ENCODE measurements at places on chromosomes 12 and 14. TPM values are rescaled to one million over a fixed set of nuclear protein-coding genes. Genes with fewer than 3 reads are reported as not detected.

DNA sequence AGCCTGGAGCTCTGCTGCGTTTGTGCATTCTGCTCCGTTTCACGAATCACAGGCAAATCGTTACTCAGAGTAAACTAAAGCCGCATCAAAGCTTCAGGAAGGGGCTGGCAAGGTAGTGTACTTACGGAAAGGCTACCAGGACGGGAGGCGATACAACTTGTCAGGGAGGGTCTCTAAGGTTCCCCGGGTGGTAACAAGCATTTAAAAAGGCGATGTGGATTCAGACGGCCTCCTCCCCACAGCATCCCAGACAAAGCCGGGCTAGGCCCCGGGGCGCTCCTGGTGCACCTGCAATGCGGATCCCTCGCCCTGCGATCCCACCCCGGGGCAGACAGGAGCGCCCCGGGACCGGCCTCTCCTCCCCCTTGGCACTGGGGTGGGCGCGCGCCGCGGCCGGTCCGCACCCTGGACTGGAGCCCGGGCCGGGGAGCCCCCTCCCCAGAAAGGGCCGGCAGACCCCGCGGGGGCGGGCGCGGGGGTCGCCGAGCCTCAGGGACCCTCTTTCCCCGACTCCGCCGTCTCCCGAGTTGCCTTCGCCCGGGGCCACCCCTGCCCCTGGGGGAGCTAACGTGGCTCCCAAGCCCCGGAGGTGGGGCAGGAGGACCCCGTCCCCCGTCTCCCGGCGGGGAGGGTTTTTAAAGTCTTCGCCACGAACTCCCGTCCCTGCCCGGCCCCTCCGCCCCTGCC is 718 bp downstream of the CCDC92 start:
- peak overlapping the region; percentile 98 for H3K4me3 ChIP-seq
- peaks cover 29% of the 10 kb centered on the region for H3K4me1 ChIP-seq
- no peaks in the 10 kb centered on the region for H3K27me3 ChIP-seq
- DNase-seq, result peak; percentile 32
- peak overlapping the region; percentile 97 for H3K27ac ChIP-seq
- H3K36me3 ChIP-seq, result peaks cover 21% of the 10 kb centered on the region

DNA sequence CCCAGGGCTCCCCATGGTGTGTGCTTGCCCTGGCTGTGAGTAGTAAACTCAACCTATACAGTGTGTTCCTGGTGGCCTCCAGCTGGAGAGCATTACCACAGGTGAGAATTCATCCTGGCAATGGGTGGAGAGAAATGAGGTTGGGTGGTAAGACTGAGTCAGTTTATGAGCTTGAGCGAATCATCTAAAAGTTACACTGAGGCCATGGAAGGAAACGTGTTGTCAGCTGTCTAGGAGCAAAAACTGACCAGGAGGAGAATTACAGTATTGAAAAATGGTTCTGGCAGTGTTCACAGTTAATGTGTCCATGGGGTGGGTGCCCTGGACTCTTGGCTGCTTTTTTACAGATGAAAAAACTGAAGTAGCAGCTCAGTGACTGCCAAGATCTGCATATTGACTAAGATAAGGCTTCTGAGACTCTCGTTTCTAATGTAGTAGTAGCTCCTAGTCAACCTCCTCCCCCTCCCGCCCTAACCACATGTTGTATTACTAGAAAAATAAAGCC is 202.0 kb upstream of the AMIGO2 start:
- no peak for DNase-seq
- H3K27me3 ChIP-seq, result no peaks in the 10 kb centered on the region
- H3K4me1 ChIP-seq, result peaks cover 6% of the 10 kb centered on the region
- no peak overlapping the region for H3K27ac ChIP-seq
- no peaks in the 10 kb centered on the region for H3K36me3 ChIP-seq
- H3K4me3 ChIP-seq, result no peak overlapping the region

DNA sequence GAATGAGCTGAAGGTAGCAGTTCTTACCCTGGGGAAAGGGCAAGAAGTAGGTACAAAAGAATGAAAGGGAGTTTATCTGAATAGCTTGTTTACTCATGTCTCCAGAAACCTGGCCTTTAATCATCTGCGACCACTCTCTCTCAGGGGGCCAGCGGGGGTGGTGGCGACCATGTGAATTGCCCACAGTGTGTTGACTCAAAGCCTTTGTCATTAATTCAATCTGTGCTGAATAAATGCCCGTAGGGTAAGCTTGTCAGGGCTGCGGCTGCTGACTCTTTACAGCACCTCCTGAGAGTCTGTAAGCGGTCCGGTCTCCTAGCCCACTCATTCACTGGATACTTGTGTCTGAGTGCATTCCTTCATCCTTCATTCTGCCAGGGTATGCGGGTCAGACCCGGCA is 874.4 kb downstream of the SLC6A15 start:
- no peak for DNase-seq
- H3K4me1 ChIP-seq, result no peaks in the 10 kb centered on the region
- H3K36me3 ChIP-seq, result no peaks in the 10 kb centered on the region
- H3K27ac ChIP-seq, result no peak overlapping the region
- H3K27me3 ChIP-seq, result no peaks in the 10 kb centered on the region

GRCh38 chr14:74648601-74649000 is 36.6 kb upstream of the LTBP2 start:
- H3K4me1 ChIP-seq, result peaks cover 4% of the 10 kb centered on the region
- no peaks in the 10 kb centered on the region for H3K27me3 ChIP-seq
- no peak for DNase-seq
- no peak overlapping the region for H3K4me3 ChIP-seq
- H3K36me3 ChIP-seq, result no peaks in the 10 kb centered on the region

DNA sequence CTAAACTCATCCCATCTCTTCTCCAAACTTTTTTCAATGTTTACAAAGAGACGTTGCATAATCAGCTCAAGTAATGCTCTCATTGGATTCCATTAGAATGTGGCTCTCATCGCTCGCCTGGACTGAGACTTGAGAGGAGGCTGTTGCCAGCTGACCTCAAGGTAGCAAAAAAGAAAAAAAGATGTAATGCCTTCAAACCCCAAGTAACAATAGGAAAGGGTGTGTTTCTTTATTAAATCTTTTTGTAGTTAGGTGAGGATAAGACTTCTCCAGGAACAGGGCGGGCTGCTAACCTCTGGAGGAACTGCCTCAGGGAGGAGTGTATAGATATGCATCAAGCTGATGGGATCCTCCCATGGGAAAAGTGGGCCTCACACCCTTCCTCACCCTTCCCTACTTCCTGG is 956 bp upstream of the PTHLH start:
- no peak overlapping the region for H3K27ac ChIP-seq
- H3K4me1 ChIP-seq, result peaks cover 35% of the 10 kb centered on the region
- no peak overlapping the region for H3K4me3 ChIP-seq
- peaks cover 51% of the 10 kb centered on the region for H3K27me3 ChIP-seq

DNA sequence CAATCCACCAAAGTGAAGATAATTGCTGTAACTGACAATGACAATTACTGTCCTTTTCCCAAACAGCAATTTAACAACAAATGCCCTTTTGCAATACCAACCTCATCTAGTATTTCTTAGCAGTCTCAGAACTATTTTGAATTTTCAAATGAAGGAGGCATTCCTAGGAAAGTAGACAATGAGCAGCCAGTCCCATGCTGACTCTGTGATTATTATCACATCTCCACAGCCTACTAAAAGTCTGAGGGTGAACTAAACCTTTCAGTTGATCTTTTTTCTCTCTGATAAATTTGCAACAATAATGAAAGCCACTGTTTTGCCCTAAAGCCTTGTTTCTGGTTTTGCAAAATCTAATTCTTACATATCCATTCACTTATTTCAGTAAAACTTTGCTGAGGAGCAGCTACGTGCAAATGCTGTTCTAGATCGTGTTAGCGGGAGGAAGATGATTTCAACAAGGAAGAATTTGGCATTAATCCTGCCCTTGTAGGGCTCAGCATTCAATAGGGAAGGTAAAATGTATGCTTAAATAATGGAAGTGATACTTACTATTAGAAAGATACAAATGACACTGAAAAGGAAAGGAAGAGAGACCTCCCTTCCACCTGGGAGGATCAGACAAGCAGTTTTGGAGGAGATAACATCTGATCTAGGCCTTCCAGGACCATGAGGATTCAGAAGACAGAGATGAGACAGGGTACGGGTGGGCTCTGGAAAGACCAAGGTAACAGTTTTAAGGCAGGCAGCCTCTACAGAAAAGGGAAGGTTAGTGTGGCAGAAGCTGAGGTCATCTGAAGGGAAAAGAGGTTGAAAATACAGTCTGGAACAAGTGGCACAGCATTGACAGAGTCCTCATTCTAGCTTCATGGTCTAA is 47.4 kb downstream of the SLC38A1 start:
- DNase-seq, result no peak
- H3K36me3 ChIP-seq, result no peaks in the 10 kb centered on the region
- H3K27me3 ChIP-seq, result no peaks in the 10 kb centered on the region
- H3K4me3 ChIP-seq, result no peak overlapping the region
- H3K27ac ChIP-seq, result peak overlapping the region; percentile 64
- H3K4me1 ChIP-seq, result peaks cover 35% of the 10 kb centered on the region

Gene CLEC1A
- total RNA-seq, result 4.9 TPM
